ENCODE measurements at places on chromosomes 2 and 18.

- DNase-seq: no peak
These were observed 163.2 kb upstream of the CYRIA start for GRCh38 chr2:16828828-16829160.

DNA sequence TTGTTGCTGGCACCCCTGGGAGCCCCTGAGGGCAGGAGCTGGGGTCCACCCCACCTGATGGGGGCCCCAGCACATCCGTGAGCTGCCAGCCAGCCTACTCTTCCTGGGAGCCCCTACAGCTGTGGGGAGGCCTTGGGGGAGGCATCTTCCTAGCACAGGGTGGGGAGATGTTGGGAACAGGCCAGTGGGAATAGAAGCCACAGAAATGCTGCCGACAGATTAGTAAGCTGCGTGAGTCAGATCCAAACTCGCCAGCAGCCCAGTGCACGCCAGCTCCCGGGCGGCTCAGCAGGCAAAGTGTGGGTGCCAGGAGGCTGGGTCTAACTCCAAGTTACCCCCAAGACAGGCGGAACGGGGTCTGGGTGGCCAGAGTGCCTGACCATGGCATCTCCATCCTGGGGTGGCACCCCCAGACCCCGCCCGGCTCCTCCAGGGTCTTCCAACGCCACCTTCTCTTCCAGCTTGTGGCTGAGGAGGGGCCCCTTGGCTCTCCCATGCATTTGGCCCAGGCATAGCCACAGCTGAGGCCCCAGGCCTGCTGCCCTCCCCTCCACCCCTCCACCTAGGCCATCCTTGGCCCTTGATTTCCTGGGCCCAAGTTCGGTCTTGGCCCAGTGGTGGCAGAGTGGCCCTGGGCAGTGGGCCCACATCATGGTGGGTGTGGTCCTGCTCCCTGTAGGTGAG lies 15.3 kb downstream of the CROCC2 start:
- DNase-seq: no peak

DNA sequence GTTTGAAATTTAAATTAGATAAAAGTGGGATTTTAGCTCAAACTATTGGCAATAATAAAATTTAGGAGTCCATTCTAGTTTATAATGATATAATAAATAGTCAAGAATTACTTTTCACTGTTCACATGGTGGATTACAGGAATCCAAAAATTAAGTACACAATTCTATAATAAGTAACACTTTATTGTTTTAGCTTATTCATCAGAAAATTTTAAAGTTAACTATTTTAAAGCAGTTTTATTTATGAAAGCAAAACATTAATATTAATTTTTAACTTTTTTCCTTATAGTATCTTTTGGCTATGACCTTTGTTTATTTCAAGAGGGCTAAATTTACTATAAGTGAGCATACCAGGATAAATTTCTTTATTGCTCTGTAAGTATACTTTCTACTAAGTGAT lies 11.4 kb downstream of the SPDYA start:
- no peak for DNase-seq

DNA sequence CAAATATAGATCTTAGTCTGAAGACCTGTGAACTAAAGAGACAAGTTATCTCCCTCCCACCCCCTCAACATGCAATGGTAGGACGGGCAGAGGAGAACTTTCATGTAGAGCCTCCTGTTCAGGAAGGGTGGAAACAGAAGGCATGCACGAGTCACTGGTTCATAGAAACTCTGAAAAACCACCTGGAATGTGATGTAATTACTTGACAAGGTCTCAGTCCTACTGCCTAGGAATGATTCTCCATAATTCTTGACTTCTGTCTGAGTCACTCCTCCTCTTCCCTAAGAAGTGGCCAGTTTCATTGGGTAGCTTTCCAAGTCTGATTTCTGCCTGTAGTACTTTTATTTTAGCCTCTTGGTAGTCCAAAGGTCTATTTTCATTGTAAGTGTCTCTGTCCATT lies 277.3 kb downstream of the PTPRM start:
- DNase-seq: no peak

GRCh38 chr2:108377815-108378630 lies at the start of gene SULT1C4:
SULT1C4 (plus strand) TSS chr2:108377954; CDS start chr2:108378338, 384 bp downstream.
- peak; percentile 52 for DNase-seq

- no peak for DNase-seq
These were observed 67.6 kb downstream of the LDAH start for GRCh38 chr2:20755132-20755800.

- DNase-seq: no peak
These were observed 94.3 kb upstream of the WDSUB1 start for GRCh38 chr2:159380685-159381239.

DNA sequence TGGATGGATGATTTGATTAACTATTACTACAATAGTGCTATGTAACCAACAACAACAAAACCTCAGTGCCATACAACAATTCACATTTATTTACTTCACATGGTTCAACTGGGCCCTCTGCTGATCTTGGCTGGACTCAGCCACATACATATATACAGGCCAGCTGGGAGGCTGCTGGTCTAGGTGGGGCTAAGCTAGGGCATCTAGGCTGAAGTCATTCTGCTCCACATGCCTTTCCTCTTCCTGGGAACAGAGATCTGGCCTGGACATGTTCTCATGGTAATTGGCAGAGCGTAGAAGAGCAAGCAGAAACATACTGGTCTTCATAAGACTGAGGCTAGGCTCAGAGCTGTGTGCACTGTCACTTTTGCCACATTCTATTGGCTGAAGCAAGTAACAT lies 102.8 kb upstream of the RNF152 start:
- DNase-seq: no peak

GRCh38 chr2:157627594-157628476 lies 829 bp downstream of the ACVR1C start:
- no peak for DNase-seq

DNA sequence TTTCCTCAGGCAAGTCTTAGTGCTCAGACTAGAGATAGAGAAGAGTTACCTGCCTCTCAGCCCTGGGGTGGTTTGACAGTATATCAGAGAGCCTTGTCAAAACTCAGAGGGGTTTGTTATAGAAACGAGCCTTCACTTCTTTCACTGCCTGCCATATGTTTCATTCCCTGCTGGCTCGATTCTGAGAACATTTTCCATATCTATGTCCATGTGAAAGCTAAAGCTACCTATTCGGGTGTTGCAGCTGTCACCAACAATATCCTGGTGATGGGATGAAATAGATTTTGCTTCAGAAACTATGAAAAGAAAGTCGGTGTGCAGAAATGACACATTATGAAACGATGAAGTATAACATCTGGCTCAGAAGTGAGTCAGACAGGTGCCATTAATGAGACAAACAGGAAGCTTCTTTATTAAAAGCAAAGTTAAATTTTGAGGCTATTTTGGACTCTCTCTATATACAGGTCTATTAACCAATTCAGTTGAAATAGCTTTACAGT lies 56.1 kb upstream of the TANK start:
- DNase-seq: no peak

- no peak for DNase-seq
These were observed 376.3 kb upstream of the MYT1L start for GRCh38 chr2:2707206-2707991.

- DNase-seq: no peak
These were observed 125.8 kb downstream of the NETO1 start for GRCh38 chr18:72742002-72742401.

DNA sequence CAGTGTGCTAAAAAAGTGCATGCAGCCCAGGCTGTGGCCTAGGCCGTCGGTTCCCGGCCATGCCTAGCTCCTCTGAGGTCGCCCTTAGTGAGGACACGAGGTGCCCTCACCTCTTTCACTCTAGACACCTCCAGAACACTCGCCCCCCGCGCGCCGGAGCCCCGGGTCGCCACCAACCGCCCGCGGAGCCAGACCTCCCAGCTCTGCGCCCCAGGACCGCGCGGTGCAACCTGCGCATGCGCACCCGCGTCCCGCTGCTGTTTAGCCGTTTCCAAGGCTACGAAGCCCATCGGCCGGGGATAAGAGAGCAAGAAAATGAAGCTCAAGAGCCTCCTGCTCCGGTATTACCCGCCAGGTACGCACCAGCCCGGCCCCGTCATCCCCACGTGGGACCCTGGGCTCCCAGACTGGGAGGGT lies at the start of gene DAW1:
Gene DAW1, plus strand, starts transcription at position 257 of the 417 bp plus-strand sequence. Its CDS starts 59 bp downstream, at position 316.
- DNase-seq: peak; percentile 73

DNA sequence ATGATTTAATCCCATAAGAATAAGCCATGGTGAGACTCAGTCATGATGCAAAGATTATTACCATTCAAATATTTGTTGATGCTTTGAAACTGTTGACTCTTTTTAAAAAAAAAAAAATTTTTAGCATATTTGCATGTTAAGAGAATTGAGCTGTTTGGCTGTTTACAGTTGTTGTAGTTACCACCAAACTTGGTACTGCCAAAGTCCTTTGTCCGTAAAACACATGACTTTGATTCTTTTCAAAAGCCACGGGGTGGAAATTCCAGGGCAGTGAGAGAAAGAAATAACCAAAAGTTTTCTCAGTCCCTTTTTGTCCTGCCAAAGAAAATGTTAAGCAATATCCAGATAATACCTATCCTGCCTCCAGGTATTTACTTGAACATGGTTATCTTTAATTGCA lies 474.8 kb downstream of the METTL4 start:
- DNase-seq: no peak

GRCh38 chr2:60507211-60507965 lies 46.1 kb downstream of the BCL11A start:
- DNase-seq: no peak

DNA sequence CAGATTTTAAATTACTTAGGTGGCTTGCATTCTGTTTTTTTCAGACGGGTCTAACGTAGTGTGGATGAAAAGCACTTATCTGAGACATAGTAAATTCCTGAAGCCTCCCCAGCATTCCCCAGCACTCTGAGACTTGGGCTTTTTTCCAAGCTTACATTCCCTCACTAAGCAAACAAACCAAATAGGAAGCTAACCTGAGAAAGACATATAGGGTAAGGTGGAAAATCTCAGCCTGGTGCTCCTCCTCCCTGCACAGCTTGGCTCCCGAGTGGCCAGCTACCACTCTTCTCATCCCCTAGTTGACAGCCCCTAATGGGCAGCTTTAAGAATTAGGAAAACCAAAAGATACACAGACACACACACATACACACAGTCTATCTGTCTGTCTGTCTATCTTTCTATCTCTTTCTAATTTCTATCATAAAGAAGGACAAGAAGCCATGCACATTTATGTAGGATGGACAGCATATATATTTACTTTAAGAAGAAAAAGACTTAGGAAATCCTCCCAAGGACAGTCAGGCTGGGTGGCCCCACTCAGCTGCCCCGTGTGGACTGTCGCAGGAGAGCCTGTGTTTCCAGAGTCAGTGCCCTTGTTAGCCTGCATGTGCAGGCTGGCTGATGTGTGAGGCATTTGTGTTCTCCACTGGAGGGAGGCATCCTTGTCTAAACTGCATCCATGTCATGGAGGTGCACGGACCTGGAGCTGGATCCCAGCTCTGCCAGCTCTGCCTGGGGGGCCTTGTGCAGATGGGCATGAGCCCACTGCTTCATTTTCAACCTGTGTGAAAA lies 8.2 kb downstream of the CNNM3 start:
- DNase-seq: no peak

- no peak for DNase-seq
These were observed 639.7 kb downstream of the TDRD15 start for GRCh38 chr2:21763501-21763900.

- no peak for DNase-seq
These were observed 211.7 kb upstream of the LRATD1 start for GRCh38 chr2:14420851-14421250.

DNA sequence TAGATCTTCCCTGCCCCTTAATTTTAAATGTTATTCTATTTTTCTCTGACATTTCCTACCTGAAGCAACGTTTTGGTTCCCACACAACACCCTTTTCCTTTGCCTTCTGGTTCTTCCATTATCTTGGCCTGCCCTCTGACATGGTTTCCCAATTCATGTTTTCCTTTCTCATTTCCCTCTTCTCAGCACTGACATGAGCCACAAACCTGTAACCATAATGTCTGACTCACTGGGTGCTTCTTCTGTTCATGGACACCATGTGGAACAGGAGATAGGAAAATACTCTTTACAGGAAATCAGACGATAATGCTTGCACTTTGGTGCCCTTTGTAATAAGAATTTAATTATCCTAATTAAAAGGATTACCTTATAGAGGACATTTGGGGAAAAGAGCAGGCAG lies 142.0 kb downstream of the ZEB2 start:
- no peak for DNase-seq

GRCh38 chr2:192407692-192408091 lies 213.0 kb upstream of the TMEFF2 start:
- DNase-seq: no peak

- DNase-seq: no peak
These were observed 569.1 kb downstream of the ARHGAP15 start for GRCh38 chr2:143698352-143698751.

- no peak for DNase-seq
These were observed 21.3 kb downstream of the PSME4 start for GRCh38 chr2:53949457-53949856.

GRCh38 chr2:217356142-217356541 lies 496.3 kb upstream of the TNP1 start:
- no peak for DNase-seq

DNA sequence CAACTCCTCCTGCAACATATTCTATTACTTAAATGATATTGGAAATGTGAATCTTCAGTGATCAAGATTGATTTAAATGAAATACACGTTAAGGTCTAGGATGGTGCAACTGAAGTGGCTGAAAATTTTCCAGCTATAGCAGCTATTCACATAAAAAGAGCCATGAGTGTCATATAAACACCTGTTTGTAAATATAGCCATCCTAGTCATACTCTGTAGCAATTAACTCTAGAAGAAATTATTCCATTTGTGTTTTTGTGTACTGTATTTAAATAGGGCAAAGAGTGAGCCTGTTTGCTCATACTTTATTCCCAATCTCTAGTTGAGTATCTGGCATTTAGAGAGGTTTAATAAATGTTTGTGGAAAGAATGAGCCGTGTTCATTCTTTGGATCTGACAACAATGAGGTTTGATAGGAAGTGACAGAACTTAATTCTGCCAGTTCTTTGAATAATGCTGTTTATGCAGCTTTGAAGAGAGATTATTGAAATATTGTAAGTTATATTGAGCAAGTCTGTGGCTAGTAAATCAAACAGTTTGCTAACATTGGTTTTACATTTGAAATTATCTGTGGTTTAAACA lies 49.7 kb downstream of the BABAM2 start:
- no peak for DNase-seq

GRCh38 chr2:68925295-68925896 lies 27.3 kb downstream of the GKN2 start:
- peak; percentile 45 for DNase-seq

DNA sequence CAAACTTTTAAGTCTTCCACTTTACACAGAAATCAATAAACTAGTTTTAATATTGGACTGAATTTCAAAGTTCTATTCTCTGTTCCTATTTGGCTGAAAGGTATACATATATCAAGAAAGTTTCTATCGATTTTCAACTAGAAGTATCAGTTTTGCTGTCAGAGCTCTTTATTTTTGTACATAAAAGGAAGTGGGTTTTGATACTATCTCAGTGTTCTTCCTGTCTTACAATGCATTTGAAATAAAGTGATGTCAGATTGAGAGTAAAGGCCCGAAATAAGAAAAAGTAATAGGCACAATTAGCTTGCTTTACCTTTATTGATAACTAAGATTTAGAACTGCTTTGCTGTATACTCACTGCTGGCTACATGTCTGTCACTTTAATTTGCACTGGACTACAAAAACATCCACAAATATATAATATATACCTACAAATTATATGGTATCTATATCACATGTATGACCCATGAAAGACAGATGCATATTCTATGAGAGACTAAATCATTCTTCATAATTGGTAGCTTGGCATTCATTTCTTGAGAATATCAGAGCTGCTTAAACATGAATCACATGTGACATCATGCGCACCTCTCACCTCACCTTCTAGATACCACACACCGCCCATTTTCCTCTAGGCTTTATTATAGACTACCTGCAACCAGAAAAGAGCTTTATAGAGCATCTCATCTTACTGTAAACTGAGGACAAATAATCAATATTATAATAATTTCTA lies 83.6 kb downstream of the ASXL2 start:
- no peak for DNase-seq

- no peak for DNase-seq
These were observed 27.5 kb downstream of the BUB1 start for GRCh38 chr2:110650346-110650745.

Measured in neural crest cell (in vitro differentiated cells).